Effector CD4-positive, alpha-beta T cell (primary cell): ENCODE measurements at places on chromosomes 1 and 21.

DNA sequence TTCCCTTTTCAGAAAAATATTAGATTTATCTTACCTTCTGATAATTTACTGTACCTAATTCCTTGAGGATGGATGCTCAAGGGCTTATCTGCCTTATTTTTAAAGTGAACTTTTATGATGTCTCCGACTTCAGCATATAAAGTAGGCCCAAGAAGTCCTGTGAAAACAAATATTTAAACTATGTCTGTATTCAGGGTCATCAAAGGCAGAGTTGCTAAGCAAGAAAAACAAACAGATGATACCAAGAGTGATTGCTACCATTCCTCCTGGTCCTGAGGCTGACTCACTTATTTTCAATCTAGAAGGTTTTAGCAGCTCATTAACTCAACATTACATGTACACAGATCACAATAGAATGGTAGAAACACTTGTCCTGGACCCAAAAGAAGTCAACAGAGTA is 14.1 kb downstream of the F5 start:
- DNase-seq, result no peak

DNA sequence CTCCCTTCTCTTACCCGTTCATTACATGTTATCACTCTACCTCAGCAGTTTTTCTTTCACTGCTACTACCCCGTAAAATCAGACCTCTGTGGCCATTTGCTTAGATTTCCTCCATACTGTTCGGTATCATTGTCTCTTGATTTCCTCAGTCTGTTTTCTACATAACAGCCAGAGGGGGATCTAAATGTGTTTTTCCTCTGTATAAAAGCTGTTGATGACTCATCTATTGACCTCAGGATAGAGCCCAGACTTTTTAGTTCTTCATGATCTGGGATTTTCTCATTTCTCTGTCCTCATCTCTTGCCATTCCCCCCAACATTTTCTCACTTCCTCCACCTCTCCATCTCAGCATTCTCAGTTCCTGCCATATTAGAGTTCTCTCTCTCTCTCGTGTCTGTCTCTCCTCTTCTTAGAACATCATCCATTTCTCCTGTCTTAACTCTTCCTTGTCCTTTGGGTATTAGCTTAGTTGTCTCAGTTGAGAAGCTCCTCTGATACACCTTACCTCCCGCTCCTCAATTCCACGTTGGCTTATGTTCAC is 10.5 kb downstream of the OTUD3 start:
- no peak for DNase-seq

GRCh38 chr1:184832517-184832916 is 77.9 kb upstream of the EDEM3 start:
- no peak for DNase-seq

DNA sequence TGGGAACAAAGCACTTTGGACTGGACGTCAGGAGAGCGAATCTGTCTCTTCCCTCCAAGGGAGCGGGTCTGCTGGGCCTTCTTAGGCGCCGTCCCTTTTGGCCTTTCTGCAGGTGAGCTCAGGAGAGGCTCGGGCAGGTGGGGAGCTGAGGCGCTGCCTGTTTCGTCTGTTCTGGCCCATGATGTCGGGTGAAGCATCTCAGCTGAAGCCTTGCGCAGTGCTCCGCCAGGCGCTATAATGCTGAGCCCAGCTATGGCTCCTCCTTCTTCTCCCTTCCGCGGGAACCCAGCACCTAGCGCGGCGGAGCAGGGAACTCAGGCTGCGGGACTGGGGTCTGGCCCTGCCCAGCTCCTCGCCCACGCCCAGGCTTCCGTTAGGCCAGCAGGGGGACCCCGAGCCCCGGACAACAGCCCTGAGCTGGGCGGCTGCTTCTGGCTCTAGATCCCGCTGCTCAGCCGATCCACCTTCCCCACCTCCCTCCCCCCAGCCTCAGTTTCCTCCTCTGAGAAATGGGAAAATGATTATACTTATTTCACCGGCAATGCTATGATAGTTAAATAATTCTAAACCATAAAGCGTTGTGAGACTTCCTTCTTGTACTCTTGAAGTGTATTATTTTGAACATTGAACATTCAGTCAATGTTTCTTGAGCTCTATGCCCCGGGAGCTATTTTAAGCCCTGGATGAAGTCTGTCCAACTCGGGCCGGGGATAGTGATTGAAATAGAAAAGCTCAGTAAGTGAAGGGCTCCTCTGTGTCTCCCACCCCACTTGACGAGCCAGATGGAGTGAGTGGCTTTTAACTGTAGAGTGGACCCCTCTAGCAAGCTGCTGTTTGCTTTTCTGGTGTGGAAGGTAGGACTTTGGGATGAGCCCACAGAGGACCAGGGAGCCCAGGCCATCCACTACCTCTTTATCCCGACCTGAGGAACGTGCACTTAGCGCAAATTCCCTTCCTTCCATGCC is 9.6 kb upstream of the ADORA1 start:
- DNase-seq, result no peak

- no peak for DNase-seq
Measured at GRCh38 chr1:117698398-117699160, 92.7 kb downstream of the TENT5C start.

DNA sequence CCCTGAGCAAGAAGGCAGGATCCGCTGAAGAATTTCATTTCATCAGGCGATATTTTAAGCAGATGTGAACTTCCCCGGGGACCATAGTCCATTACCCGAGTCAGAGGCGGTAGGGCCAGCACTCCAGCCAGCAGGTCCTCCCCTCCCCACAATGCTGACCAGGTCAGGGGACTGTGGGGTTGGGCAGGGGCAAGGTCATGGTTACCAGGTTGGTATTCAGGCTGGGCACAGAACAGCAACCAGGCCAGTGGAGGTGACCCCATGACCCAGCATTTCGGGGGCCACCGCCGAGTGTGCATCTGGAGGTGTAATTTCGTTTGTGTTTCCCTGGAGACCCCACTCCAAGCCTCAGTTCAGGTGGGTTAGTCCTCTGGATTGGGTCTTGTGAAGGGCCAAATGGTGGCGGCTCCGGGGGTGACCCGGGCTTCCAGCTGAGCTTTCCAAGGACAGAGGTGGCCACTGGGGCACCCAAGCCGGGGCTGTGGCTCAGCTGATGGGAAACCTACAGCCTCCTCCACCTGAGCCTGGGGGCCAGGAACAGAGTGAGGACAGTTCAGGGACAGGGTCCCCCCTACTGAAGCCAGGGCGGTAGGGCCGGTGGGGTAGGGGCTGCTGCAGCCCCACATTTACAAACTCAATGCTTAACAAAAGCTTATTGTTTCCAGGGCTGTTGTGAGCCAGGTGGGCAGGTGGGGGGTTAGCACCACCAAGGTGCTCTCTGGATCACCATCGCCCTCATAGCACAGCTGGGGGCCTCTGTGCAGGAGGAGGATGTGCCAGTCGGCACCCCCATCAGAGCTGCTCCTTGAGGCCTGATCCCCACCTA is 2.8 kb downstream of the PRDM16 start:
- DNase-seq, result no peak

- DNase-seq, result no peak
Measured at GRCh38 chr1:65813956-65814355, 21.3 kb downstream of the PDE4B start.

DNA sequence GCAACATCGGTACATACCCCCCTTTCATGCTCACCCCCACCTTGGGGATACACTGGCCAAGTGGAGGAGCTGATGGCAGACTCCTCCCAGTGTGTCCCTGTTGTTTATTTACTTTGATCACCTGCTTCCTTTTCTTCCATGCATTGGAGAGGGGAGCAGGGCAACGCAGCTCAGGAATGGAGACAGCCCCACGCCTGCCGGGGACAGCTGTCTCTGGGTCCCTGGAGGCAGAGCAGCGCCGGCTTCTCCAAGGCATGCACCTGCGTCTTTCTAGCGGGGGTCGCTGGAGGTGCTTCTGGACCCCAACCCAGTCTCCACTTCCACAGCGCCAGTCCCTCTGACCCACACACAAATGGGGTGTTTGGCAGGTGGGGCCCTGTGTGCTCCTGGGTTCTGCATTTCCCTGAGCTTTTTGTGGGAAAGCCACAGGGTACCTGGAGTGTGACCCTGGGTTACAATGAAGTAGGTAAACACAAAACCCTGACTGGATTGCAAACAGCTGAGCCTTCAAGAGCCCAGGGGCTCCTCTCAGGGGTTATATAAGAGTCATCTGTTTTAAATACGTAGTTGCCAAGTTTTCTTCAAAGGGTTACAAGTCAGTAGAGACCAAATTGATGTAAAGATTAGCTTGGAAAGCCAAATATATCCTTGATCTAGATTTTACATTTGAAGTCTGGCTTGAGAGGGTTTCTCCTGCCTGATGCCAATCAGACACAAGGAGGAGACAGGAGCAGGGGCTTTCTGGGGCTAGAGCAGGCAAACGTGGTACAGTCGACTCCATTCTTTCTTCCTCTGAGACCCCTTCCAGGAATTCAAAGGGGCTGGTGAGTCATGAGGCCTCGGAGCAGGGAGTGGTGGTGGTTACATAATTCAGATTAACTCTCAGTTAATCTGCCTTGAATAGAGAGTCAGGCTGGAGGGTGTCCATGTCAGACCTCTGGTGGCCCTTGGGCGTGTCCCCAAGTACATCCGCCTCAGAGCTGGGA is 4.5 kb downstream of the AJAP1 start:
- DNase-seq, result no peak

DNA sequence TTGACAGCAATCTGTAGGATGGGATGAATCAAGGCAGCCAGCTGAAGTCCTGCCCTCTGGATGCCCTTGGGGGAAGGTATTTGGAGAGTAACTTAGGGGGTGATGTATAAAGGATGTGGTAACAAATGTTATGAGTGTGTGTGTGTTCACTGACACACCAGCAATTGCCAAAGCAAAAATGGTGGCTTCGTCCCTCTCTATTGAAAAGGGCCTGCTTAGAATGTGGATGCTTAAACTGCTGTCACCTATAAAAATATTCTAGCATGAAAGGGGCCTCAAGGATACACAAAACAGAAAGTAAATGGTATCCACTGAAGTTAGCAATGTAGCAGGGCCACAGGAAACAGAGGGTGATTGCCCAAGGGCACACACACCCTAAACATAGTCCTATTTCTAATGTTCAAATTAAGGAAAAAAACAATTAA is 15.1 kb upstream of the AIM2 start:
- no peak for DNase-seq

DNA sequence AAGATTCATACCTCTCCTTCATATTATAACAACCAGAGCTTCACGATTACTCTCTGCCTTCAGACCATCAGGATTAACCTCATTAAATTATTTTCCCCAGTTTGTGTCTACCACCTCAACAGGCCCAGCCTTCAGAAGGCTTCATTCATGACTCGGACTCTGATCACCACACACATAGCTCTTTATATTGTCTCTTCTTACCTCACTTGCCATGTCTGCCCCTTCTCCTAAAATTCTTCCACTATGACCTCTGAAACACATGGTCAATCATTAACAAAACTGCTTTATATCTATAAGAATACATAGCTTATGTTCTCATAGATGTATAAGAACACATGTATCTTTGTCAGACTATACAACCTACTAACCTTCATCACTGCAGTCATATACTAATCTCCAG is 79.8 kb downstream of the USP1 start:
- DNase-seq, result no peak

DNA sequence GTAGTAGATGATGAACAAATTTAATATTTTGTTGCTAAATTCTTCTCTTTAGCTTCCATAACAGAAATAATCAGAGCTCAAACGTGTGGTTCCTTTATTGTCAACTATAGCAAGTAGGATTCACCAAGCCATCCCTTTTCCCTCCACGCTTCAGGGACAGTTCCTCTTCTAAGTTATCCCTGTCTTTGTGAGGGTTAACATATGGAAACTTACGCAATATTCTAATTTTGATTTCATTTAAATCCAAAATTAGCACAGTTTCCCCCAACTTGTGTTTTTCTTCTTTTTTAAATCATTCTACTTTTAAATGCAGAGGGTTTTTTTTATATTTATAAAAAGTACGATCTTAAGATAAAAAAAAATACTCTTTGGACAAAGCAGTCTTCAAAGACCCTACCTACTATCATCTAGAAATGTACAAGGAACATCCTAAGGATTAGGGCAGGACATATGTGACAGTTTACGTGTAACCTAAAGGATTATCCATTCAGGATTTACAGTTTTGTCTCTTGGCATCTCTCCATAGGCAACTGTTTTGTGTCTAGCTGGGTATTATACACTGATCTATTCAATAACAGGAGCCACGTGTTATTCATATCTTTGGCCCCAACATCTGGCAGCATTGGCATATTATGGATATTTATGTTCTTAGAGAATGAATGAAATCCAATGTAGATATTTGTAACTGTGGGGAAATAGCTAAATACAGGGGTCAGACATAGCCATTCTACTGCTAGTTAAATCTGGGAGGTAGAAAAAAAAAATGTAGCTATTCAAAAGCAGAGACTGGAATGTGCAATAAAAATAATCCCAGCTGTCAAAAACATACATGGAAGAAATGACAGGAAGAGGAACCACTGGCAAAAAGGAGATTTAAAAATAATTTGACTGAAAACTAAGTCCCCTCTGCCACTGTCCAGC is 272.9 kb downstream of the NEGR1 start:
- no peak for DNase-seq

GRCh38 chr1:68225781-68226180 is 6.5 kb downstream of the WLS start:
- no peak for DNase-seq

DNA sequence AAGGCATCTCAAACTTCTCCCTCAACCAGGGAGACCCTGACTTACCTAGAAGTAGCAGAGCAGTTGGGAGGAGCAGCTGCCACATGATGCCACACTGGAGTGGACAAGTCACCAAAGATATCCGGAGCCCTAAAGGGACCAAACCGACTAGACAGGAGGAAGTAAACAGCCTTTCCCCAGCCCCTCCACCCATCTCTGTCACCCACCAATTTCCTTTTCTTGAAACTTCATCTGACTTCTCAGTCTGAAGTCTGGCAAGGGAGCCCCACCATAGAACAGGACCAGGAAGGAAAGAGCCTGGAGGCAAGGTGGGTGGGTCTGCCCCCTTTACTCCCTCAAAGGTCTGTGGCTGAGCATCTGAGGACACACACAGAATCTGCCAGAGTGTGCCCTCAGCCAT is at the start of gene FCGR3A:
FCGR3A (minus strand) TSS at position 167 of the 400 bp plus-strand sequence; CDS start at position 85, 82 bp downstream.
- DNase-seq, result no peak

GRCh38 chr1:183730107-183730724 is 74.7 kb upstream of the RGL1 start:
- no peak for DNase-seq

GRCh38 chr21:14403681-14404318 is 20.9 kb upstream of the HSPA13 start:
- DNase-seq, result no peak

- no peak for DNase-seq
Measured at GRCh38 chr1:162709870-162710269, 77.6 kb downstream of the DDR2 start.

DNA sequence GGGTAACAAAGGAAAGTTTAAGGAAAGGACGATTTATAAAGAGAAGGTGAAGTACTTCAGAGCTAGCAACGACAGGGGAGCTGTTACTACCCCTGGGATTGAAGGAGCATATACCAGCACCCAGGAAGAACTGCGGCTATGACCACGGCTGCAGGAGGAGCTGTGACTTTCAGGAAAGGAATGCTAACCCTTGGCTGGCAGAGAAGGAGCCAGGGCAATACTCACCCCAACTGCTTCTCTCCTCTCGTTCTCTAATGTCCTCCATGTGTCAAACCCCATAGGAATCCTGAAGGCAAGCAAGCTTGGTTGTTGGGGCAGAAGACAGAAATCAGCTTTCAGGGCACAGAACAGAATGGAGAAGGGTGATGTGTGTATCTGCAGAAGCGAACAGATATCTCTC is 120.5 kb downstream of the TMEM53 start:
- DNase-seq, result no peak

GRCh38 chr1:42844592-42845140 is 1.7 kb upstream of the ZNF691 start:
- DNase-seq, result no peak
